ENCODE measurements at places on chromosomes 5 and 9.

DNA sequence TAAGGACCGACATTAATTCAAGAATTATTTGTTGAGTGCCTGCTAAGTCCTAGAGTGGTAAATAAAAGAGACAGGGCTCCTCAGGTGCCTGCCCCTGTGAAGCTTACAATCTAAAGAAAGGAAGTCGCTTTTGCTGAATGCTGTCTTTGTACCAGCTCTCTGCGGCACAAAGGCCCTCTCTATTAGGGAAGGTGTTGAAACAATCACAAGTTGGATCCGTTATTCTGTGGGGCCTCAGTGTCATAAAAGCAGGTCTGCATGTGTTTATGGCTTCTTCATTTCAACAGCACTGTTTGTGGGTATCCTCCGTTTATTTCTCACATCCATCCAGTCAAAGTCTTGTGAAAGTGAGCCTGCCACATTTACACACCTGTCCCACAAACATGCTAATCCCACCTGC lies 7.0 kb upstream of the MVB12B start:
- DNase-seq: no peak

DNA sequence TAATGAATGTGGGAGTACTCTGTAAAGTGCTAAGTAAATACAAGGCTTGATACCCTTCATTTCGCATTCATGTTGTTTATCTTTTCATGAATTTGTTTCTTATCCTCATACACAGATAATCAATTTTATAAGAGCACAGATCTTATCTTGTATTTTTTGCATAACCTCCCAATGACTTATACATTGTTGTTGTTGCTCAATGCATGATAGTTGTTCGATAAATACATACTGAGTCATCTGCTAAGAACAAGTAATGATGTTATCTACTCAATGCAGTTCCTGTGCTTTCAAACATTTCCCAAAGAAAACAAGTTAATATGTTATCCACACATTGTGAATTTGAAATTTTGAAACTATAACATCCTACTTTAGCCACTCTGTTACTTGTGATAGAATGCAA lies 60.7 kb downstream of the TAF11L14 start:
- no peak for DNase-seq

DNA sequence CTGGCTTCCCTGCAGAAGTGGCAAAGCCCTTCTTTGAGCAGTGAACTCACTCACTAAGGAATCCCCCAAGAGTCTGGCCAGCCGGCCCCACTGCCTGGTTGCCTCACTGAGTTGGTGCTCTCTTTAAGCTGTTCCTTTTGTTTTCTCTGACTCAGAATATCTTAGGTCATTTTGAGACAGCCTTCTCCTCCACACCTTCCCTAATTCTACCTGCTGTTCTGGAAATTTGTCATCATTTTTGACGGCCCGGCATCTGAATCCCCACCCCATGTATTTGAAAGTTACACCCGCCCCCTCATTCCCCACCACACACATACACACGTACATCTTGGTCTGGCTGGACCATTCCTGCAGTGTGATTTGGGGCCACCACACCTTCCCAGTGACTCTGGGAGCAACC lies 41.8 kb downstream of the FGF1 start:
- DNase-seq: no peak

DNA sequence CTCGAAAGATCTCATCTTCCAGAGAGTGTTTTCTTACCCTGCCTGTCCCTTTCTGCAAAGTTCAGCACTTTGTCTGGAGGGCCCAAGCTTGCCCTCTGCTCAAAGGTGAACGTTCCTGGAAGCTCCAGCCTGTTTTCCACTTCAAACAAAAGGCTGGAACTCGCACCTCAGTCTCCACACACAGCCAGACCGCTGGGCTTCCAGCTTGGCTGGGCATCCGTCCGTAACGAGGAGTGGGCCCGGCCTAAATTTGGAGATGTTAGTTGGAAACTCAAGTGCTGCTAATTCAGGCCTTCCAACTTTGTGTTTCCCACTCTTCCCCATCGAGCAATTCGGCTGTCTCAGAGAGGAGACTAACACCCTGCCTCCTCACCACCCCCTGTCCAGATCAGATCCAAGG lies 35.1 kb downstream of the FGF18 start:
- DNase-seq: no peak

DNA sequence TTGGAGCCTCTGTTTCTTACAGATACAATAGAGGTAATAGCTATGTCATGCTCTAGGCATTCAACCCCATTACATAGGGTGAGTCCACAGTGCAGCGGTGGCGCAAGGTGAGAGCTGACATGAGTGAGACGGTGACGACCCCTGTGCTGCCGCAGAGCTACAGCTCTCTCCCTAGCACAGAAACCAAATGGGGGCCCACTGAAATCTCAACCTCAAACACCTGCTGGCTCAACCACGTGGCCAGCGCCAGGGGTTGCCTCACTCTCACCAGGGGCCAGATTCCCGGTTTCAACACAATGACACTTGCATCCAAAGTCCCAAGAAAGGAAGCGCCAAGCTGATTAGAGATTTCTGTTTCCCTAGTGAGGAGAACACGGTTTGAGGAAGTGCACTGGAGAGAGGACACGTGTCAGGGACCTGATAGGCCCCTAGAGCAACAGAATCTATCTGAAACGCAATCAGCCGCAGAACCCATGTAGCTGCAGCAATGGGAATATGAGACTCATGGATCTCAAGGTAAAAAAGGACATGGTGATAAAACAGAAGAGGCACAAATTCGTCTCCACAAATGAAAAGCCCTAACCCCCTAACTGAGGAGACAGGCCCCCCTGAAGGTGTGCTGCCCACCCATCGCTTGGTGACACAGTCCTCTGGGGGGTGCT lies 114.3 kb downstream of the CRB2 start:
- no peak for DNase-seq

DNA sequence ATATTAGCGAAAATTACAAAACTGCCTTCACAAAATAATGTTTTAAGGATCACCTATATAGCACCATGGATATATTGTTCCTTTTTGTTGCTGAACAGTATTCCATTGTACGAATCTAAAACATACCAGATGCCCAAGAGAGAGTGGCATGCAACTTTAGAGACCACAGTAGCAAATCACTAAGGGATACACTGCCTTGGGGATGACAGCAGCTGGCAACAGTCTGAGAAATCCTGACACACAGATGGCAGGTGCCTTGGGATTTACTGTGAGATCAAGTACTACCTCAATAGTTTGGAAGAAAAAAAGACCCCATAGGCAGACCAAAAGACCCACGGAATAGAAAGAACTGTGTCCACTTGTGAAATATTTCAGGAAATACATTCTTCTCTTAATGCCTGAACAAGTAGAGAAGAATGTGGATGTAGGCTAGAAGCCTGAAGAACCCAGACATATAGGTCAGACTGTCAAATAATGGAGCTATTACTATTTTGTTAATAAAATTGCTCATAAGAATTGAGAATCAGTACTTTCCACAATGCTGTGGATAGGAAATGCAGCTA lies 53.4 kb downstream of the PLPP1 start:
- no peak for DNase-seq

DNA sequence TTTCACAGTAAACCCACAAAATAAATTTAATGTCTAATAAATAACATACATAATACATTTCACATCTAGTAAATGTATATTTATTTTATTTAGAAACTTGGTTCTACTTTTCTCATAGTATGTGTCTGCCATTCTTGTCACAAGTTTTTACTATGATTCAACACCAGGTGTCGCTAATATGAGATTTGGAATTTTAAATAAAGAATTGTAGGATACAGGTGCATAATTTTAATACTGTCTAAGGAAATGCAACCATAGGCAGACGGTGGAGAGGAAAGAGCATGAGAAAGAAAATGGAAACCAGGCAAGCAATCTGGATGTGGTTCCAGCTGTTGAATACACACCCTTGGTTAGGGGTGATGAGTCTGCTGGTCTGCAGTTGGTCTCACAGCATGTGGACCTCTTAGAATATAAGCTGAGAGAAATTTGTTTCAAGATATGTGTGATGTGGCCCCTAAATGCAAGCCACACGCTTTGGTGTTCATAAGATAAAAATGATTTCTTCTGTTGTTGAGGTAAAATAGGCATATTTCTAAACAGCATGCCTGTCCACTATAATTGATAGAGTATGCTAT lies 114.7 kb upstream of the TXNDC8 start:
- no peak for DNase-seq

DNA sequence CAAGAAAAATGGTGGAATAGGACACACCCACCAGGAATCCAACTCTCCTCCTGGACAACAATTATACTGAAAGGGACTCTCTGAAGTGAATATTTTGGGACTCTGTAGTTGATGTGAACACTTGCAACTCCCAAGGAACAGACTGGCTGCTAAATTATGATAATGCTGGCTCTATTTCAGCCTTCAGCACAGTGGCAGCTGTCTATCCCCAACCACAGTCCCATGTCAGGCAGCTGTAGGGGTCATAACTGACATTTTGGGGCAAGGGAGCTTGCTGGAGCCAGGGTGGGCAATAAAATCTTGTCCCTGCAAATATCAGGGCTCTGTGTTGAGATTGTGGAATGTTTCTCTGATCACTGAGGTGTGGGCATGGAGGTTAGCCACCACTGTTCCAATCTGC lies 14.2 kb downstream of the SPATA31E1 start:
- no peak for DNase-seq

- DNase-seq: no peak
Measured at GRCh38 chr9:96343515-96344360, 39.8 kb downstream of the SLC35D2 start.

GRCh38 chr9:114503522-114504340 lies 1.5 kb downstream of the WHRN start:
- no peak for DNase-seq

GRCh38 chr5:10567121-10567591 lies 3.3 kb downstream of the ANKRD33B start:
- DNase-seq: peak; percentile 47

- DNase-seq: no peak
Measured at GRCh38 chr9:138115506-138115905, 237.9 kb downstream of the CACNA1B start.

GRCh38 chr9:19185191-19185590 lies 45.3 kb upstream of the DENND4C start:
- DNase-seq: no peak

GRCh38 chr5:112646139-112646936 lies 91.3 kb upstream of the APC start:
- DNase-seq: no peak

Data from activated CD8-positive, alpha-beta memory T cell treated with anti-CD3 and anti-CD28 coated beads for 24 hours (primary cell).